ENCODE measurements at places on chromosomes 6 and 20.

DNA sequence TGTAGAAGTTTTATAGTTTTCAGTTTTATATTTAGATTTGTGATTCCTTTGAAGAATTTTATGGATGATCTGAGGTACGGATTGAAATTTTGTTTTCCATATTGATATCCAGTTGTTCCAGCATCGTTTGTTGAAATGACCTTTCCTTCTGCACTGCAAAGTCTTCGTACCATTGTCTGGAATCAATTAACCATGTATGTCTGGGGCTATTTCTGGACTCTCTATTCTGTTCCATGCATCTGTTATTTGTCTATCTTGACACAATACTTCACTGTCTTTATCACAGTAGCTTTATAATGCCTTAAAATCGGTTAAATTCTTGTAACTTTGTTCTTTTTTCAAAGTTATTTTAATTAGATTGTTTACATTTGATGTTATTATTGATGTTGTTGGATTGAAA lies 154.9 kb downstream of the FARS2 start:
- DNase-seq, result no peak

DNA sequence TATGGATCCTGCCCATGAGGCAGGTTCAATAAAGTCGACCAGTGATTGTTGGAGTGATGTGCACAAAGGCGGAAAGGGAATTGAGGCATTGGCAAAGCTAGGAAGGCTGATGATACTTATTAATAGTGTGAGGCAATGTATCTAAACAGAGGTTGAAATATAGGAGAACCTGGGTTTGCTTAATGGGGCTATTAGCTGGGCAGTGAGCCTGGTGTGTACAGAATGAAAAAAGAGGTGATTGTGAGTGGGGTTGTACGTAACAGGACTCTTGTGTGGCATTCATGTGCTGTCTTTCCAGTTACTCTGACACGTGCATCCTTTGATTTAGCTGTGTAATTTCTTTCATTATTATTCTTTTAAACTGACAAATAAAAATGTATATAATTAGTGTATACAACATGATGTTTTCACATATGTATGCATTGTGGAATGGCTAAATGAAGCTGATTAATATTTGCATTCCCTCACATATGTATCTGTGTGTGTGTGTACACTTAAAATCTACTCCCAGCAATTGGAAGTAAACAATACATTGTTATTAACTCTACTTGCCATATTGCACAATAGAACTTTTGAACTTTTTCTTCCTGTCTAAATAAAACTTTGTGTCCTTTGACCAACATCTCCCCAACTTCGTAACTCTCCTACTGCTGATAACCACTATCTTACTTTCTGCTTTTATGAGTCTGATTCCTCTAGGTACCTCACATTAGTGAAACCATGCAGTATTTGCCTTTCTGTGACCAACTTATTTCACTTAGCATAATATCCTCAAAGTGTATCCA lies 220.5 kb upstream of the SLC35B3 start:
- DNase-seq, result no peak

DNA sequence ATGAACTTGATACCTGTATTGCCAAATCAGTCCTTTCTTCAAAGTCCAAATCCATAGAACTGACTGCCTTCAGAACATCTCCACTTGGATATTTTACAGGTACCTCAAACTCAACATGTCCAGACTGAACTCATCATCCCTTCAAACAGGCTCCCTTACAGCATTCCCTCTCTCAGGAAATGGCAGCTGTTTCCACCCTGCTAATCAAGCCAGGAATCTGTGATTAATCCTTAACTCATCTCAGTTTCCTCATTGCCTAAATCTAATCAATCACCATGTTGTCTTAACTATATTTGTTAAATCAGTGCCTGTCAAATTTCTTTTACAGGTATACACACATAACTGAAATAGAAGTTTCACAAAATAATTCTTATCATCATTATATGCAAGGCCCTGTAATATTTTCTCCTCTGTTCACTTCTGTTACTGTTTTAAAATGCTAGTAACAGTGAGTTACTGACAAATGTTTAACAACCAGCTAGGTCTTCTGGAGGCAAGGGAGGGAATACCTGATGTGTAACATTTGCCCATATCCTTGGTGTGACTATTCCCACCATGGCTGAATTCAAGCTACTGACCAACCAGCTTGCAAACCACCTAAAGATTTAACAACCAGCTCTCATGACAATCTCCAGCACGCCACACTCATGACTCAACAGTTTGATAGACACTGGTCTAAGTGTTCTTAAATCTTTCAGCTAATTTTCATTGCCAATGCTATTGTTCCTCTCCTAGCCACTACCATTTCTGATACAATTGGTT lies 124.9 kb downstream of the ADAT2 start:
- no peak for DNase-seq

- no peak for DNase-seq
These were observed 40.4 kb downstream of the SYNJ2 start for GRCh38 chr6:158021814-158022748.

- DNase-seq, result no peak
These were observed 15.9 kb downstream of the RFPL4B start for GRCh38 chr6:112362812-112363570.

GRCh38 chr6:93794166-93794565 lies 374.8 kb upstream of the EPHA7 start:
- DNase-seq, result no peak

DNA sequence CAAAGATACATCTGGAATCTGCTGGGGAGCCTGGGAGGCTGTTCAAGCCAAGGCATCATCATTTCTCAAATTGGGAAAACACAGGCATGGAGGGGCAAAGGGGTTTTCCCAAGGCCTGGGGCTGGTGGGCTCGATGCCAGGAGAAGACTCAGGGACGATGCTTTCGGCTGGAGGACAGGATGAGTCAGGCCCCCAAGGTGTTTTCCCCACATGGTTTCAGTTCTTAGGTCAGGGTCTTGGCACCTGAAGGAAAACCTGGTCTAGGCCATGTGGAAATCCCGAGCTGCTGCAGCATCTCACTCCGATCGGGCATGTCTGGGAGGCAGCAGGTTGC lies 348.1 kb downstream of the CDC5L start:
- no peak for DNase-seq

DNA sequence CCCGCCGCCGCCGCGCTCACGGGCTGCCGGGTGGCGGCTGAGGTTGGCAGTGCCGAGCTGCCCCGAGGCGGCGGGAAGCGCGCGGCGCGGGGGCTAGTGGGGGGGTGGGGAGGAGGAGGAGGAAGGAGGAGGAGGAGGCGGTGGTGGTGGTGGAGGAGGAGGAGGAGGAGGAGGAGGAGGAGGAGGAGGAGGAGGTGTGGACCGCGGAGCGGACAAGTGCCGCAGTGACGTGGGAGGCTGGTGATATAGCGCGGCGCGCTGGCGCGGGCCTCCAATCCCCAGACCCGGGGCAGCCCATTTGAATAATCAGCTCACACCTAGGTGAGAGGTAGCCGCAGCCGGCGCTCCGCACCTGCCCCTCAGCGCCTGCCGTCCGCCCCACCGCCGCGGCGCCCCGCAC lies at the start of gene FOXA2:
TSS of gene FOXA2 (minus strand) at position 51 of the 400 bp plus-strand sequence. CDS start 294 bp downstream, outside the sequence.
- DNase-seq, result no peak

- no peak for DNase-seq
These were observed 43.6 kb downstream of the ANKEF1 start for GRCh38 chr20:10078403-10078802.

GRCh38 chr20:35503841-35504561 lies 25.5 kb downstream of the C20orf173 start:
- no peak for DNase-seq

GRCh38 chr6:27812078-27812804 lies 100.0 kb downstream of the OR2B2 start:
- no peak for DNase-seq

DNA sequence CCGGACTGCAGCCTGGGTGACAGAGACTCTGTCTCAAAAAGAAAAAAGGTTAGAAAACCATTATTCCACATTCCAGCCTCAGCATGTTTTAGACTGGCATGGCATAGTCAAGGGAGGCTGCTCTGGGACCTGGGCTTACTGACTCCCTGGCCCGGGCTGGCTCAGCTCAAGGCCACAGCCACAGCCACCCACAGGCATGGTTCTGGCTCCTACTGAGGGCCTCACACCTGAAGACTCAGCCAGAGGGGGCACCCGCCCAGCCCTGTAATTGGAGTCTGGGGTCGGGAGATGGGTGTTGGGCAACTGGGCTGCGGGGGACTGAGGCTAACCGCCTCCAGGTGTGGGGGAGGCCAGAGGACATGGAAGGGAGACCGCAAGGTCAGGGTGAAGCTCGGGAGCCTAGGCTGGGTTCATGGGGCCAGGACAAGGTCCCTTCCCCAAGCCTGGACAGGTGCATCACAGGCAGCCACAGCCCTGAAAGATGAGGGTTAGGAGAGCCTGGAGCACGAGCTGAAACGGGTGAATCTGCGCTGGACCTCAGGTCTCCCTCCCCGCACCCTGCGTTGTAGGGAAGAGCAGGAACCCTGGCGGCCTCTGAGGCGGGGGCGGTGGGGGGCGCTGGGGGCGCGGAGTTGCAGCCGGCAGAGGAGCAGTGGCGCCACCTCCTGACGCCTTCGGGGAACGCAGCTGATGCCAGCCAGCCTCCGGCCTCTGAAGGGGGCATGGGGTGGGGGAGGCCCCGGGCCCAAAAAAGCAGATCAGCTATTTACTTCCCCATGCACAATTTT lies 67.7 kb upstream of the SRSF6 start:
- DNase-seq, result no peak

GRCh38 chr20:20223981-20224380 lies 143.9 kb upstream of the INSM1 start:
- DNase-seq, result no peak

DNA sequence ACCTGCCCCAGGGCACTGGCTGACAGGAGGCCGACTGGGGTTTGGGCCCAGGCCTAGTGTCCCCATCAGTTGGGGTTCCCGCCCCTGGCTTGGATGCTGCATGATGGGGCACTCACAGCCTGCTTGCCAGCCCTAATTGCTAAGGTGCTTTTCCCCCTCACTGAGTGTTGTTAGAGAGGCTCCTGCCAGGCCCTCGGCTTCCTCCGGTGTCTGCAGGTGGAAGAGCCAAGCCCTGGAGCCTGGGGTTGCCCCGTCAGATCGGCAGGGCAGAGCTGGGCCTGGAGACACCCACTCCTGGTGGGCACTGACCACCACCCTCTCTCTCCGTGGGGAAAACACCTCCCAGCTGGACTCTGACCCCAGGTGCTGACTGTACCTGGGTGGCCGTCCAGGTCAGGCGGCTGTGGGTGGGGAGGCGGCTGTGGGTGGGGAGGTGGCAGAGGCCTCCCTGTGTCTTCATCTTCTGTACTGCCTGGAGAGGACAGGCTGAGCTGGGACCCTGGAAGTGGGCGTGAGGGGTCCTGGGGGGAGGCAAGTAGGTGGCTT lies 6.0 kb upstream of the CABLES2 start:
- no peak for DNase-seq

Data from fibroblast of the conjunctiva (primary cell).